NB4 (cell line): ENCODE measurements at places on chromosomes 6 and 20.

DNA sequence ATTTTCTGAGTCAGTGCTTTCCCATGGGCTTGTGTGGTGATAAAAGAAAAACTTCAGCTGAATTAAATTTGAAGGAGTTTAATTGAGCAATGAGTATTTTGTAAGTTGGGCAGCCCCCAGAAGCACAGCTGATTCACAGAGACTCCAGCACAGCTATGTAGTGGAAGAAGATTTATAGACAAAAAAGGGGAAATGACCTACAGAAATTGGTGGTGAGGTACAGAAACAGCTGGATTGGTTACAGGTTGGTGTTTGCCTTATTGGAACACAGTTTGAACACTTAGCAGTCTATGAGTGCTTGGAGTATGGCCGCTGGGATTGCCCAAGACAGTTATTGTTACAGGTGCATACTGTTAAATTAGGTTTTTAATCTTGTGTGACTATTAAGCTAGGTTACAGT is 96.9 kb upstream of the PTPRK start:
- peak; percentile 39 for DNase-seq

DNA sequence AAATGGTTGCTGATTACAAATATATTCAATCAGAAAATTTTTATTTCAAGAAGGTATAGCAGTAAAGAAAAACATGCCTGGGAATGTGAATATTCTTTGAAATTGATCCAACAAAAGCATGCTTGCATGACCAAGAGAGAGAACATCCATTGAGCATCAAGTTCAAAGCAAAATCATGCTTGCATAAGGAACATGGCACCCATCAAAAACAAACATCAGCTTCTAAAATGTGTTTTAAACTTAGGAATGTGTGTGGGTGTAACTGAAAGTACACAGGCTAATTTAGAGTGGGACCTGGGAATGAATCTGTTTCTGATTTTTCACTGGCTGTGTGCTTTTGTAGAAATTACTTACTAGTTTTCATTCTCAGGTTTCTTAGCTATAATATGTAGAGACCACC is 5.6 kb downstream of the SLC17A5 start:
- DNase-seq: no peak

GRCh38 chr20:51622004-51622874 is 79.7 kb upstream of the NFATC2 start:
- no peak for DNase-seq

GRCh38 chr6:33107641-33108040 is 31.9 kb downstream of the HLA-DPB1 start:
- DNase-seq: no peak

DNA sequence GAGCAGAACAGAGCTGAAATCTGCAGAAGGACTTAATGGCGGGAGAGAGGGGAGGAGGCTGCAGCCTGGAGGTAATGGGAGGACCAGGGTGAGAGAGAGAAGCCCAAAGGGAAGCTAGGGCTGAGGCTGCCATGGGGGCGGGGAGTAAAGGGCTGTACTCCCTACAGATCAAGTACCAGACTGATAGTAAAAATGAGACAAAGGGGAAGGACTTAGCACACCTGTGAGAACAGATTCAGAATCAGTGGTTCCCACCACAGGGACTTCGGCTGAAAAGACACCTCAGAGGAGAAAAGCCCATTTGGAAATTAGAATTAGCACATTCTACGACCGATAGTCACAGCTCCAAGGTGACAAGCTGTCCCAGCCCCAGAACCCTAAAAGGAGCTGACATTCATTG is 6.4 kb upstream of the TBXT start:
- DNase-seq: peak; percentile 49

- DNase-seq: no peak
Observed at GRCh38 chr6:164398647-164399046, 910.8 kb downstream of the C6orf118 start.
